Activated gamma-delta T cell (primary cell): ENCODE measurements at places on chromosomes 4 and X.
A peak's percentile ranks its signal among the peaks of the same experiment; 100 is the strongest.

GRCh38 chr4:150078041-150078578, at the start of gene DCLK2:
TSS of gene DCLK2 (plus strand) at chr4:150078445. CDS start at chr4:150079028, 583 bp downstream.
- DNase-seq = peak; percentile 9

GRCh38 chr4:87545052-87545451, 15.9 kb upstream of the SPARCL1 start:
- no peak for DNase-seq

GRCh38 chr4:181909368-181909767, 333.8 kb upstream of the TENM3 start:
- DNase-seq = no peak

DNA sequence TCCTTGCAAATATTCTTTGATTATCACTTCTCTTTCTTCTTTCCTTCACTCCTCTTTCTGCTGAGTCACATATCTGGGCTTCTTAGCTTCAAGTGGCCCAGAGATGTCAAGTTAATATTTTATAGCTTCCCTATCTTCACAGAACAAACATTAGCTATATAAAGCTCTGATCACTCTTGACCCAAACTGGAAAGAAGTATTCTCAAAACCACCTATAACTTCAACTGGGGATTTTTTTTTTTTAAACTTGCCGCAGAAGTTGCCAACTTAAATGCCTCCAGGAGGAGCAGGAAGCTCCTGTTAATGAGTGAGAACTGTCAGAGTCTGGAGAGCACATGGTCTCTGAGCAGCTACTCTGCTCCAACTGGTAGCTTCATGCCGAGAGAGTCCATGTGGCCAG, 233.3 kb upstream of the EDNRA start:
- no peak for DNase-seq
